NCI-H1105 treated with DMSO at 0.1 percent for 48 hours (cell line): ENCODE measurements at places on chromosomes 13 and 19.
A peak's percentile ranks its signal among the peaks of the same experiment; 100 is the strongest.

DNA sequence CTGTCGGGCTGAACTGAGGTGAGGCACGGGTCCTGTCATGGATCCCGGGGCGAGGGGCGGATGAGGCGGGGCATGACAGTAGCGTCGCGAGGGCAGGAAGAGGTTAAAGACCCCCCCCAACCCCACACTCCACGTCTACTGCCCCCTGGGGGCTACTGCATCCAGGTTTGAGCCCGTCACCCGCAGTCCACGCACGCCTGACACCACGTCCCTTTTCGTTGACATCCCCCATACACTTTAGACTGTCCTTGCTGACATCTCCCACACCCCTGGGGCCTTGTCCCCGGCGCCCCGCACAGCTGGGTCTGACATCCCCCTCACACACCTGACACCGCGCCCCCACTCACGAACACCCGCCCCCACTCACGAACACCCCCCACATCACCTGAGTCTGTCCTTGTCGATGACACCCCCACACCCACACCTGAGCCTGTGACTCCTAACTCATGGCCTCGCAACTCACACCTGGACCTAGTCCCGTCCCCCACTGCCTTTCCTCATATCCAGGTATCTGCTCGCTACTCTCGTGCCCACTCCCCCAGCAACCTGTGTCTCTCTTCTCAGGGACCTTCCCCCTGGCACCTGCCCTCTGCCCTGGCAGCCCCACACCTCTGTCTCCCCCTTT lies 416 bp downstream of the SLC25A42 start:
- DNase-seq, result no peak

- DNase-seq, result no peak
Observed at GRCh38 chr19:4671185-4671851, 1.2 kb upstream of the MYDGF start.

- DNase-seq, result no peak
Observed at GRCh38 chr19:19106056-19106551, 32.2 kb downstream of the TMEM161A start.

DNA sequence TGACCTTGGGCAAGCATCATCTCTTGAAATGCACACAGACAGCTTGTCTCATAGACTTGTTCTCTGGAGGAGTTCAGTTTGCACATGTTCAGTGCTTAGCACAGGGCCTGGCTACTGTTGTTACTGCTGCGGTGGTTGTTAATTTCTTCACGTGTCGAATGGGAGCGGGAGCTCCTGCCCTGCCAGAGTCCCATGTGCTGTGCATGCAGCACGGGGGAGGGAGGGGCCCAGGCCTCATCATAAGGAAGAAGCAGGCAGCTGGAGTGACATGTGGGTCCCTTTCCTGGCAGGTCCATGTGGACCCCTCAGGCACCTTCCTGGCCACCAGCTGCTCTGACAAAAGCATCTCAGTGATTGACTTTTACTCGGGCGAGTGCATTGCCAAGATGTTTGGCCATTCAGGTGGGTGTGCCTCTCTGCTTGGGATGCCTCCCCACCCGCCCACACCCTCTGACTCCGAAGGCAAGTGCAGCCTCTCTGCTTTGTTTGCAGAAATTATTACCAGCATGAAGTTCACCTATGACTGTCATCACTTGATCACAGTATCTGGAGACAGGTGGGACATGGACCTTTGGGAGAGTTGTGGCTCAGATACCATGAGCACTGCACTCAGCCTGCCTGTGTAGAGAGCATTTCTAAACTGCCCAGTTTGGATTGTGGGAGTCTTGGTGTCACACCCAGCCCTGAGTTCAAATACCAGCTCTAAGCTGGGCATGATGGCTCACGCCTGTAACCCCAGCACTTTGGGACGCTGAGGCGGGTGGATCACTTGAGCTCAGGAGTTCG lies 19.8 kb upstream of the OVOL3 start:
- no peak for DNase-seq

- DNase-seq, result no peak
Observed at GRCh38 chr13:25538276-25538675, 166.5 kb downstream of the ATP8A2 start.

DNA sequence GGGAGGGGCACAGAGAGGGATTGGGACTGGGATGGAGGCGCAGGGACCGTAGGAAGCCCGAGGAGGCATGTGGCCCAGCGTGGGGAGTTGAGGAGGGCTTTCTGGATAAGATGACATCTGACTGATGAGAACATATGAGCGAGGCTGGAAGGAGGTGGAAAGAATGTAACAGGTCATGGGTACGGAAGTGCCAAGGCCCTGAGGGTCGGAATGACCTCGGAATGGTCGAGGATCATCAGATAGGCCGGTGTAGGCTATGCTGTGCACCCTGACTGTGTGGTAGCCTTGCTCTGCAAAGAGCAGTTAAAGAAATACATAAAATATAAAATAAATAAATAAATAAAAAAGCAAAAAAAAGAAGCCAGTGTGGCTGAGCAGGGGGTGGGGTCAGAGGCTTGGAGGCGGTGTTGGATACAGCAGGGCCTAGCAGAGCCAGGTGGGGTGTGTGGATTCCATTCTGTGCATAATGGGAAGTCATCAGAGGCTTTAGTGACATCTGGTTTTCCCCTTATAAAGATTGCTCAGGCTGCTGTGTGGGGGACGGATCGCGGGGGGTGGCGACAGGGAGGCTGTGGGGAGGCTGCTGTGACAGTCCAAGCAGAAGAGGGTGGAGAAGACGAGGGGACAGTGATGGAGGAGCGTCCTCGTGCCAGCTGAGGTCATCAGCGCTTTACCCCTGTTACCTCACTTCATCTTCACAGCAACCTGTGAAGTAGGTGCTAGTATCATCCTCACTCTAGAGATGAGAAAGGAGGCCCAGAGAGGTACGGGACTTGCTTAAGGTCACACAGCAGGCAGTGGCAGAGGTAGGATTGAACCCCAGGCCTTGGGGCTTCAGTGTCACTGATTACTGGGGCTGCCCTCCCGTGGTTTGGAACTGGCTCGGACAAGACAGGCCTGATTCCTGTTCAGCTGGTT lies 5.0 kb downstream of the PAK4 start:
- DNase-seq, result no peak

GRCh38 chr19:1572795-1573194 lies 4.7 kb upstream of the MEX3D start:
- no peak for DNase-seq

DNA sequence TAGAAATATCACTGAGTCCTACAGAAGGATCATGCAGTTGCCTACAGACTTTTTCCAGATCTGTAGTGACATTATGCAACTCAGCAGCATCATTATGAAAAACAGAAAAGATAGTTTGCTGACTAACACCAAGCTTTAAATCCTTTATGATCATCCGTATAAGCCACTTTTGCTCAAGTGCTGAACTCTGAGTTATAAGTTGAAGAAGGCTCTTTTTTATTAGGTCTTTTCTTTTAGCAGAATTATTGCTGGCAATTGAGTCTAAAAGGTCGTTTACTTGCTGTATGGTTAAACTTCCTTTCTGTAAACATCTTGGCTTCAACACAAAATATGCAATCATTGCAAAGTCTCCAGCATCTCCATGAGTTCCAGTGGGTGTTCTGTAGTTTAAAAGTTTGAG lies 4.8 kb downstream of the LIG4 start:
- DNase-seq, result no peak

DNA sequence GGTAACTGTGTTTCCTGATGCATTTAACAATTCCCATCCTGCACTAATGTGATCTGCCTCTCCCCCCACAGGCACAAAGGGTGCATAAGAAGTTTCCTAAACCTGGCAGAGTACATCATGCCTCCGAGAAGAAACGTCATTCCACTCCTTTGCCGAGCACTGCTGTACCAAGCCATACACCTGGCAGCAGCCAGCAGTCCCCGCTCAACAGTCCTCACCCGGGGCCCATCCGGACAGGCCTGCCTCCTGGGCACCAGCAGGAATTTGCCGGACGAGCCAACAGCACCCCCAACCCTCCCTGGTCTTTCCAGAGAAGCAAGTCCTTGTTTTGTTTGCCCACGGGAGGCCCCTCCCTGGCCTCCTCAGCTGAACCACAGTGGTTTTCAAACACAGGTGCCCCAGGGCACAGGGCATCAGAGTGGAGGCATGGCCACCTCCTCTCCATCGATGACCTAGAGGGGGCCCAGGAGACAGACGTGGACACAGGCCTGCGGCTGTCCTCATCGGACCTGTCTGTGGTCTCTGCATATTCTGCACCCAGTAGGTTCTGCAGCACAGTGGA lies 58.3 kb downstream of the FAM124A start:
- no peak for DNase-seq

GRCh38 chr19:47658431-47659348 lies 49.8 kb downstream of the BICRA start:
- DNase-seq, result no peak

- no peak for DNase-seq
Observed at GRCh38 chr13:113364901-113365582, 1.1 kb upstream of the GRTP1 start.

DNA sequence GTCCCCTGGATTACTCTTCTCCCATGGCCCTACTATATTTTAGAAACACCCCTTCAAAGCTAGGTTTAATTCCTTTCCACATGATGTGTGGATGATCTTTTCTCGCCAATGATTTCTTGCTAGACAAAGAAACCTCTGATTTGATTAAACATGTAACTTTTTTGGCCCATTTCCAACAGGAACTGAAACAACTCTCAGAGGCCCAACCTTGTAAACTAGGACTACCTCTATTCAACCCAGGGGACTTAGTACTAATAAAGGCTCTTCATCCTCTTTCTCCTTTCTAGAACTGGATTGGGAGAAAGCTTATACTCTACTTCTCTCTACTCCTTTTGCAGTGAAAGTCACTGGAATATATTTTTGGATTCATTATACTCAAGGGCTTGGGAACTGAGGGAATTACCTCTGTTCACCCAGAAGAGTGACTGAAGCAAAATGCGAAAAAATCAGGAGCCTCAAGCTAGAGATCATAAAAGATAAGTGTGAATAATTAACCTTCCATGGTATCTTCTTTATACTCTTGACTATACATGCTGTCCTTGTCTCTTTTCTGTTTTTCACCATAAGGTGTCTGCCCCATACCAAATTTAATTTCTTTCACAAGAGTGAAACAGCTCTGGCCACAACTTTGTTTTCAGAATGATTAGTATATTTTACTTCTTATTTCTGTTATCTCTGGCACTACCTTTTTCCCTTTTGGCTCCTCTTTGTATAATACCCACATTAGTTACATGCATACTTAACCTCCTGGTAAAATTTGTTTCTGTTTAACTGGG lies 977.6 kb downstream of the SLITRK5 start:
- no peak for DNase-seq

DNA sequence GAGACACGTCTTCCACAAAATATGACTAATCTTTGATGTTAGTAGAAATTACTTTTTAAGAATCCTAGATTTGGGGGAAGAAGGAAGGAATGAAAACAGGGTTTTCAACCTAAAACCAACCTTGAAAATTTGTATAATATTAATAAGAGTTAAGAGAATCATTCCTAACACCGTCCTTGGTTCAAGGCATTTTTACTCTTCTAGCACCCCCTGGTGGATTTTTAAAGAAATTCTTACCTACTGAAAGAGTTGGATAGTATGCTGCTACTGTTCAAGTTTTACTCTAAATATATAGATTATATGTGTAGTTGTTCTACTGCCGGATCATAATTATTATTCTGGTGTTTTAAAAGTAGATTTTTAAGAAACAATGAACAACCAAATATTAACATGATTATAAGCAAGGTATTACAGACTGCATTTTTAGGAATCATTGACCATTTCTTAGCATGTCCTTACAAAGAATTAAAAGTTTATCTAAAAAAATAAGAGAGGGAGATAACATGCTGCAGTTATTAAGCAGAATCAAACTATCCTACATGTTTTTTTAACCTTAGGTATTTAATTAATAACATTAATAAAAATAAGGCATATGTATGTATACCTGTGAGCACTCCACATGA lies 7.4 kb upstream of the SLITRK6 start:
- peak; percentile 60 for DNase-seq
